AG09319 (cell line): ENCODE measurements at places on chromosomes 5 and 9.
A peak's percentile ranks its signal among the peaks of the same experiment; 100 is the strongest.

GRCh38 chr5:175170899-175171298 is 273.1 kb downstream of the DRD1 start:
- DNase-seq = no peak

- no peak for DNase-seq
Observed at GRCh38 chr9:92385001-92385400, 19.4 kb downstream of the OGN start.

GRCh38 chr5:22238047-22238446 is 615.1 kb downstream of the CDH12 start:
- DNase-seq = no peak

- no peak for DNase-seq
Observed at GRCh38 chr5:67815455-67816391, 399.8 kb upstream of the PIK3R1 start.

GRCh38 chr5:67206929-67207328 is 10.3 kb upstream of the CD180 start:
- no peak for DNase-seq

GRCh38 chr5:54883374-54884194 is 101.8 kb downstream of the ESM1 start:
- no peak for DNase-seq

GRCh38 chr5:2912741-2913140 is 161.3 kb upstream of the IRX2 start:
- no peak for DNase-seq

- DNase-seq = no peak
Observed at GRCh38 chr5:1356873-1357787, 12.2 kb upstream of the CLPTM1L start.

- no peak for DNase-seq
Observed at GRCh38 chr5:137260820-137261695, 238.1 kb downstream of the SPOCK1 start.

- peak; percentile 52 for DNase-seq
Observed at GRCh38 chr9:136372561-136373299, 739 bp downstream of the CARD9 start.

DNA sequence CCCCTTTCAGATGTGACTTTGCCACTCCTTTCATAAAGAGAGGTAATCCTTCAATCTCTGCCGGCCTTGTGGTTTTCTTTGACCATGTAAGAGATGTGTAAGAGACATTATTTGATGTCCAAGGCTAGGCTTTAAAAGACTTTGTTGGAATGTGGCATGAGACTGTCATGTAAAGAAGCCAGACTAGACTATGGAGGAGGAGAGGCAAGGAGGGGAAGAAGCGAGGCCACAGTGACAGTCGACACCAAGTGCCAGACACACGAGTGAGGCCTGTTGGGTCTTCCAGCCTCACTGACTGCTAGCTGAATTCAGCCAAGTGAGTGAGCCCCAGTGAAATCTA is 1013.3 kb downstream of the MAT2B start:
- DNase-seq = no peak

DNA sequence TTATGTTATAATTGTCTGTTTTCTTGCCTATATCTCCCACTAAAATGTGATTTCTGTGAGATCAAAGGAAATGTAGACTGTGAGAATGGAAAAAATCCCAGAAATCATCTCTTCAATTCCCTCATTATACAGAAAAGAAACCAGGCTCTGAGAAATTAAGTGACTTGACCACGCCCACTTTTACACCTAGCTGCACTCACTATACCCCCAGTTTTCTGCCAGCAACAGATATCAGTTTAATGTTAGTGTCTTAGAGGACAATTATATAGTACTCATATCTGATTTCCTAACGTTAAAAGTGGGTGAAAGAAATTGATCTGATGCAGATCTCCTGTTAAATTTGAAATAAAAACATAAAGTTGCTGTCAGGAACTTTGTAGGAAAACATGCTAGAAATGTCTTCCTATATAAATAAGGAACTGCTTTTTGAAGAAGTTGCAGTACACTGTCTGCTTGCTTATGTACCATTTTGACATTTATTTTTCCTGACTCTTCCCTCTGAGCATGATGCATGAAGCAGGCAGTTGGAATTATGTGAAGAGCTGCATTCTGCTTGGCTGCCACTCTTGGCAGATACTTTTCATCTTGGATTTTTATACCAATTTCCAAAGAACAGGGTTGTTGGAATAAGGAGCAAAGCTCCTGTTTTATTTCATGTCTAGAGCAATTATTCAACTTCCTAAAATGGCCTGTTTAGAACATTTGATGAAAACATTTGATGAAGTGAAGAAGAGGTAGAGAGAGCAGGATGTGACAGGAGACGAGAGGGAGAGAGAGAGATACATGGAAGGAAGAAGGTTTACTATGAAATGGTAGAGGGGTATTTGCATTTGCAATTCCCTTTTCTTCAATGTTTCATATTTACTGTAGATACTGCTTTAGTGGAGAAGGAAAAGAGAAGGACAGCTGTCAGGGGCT is 57.3 kb upstream of the RICTOR start:
- no peak for DNase-seq

GRCh38 chr5:23269981-23270380 is 237.4 kb upstream of the PRDM9 start:
- DNase-seq = no peak

- DNase-seq = no peak
Observed at GRCh38 chr9:116891424-116891823, 204.3 kb downstream of the TRIM32 start.

DNA sequence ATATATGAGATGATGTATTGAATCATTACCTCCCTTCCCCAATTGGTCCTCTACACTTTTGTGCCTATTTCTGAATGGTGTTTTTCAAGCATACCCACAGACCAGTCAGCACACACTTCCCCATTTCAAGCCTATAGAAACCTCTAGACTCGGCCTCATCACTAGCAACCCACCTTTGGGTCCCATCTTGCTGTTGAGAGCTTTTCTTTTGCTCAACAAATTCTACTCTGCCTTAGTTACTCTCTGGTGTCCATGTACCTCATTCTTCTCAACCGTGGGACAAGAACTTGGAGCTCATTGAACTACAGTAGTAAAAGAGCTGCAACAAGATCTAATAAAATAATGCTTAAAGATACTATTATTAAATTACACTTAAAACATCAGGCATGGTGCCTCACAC is 49.0 kb upstream of the KDM4C start:
- no peak for DNase-seq

DNA sequence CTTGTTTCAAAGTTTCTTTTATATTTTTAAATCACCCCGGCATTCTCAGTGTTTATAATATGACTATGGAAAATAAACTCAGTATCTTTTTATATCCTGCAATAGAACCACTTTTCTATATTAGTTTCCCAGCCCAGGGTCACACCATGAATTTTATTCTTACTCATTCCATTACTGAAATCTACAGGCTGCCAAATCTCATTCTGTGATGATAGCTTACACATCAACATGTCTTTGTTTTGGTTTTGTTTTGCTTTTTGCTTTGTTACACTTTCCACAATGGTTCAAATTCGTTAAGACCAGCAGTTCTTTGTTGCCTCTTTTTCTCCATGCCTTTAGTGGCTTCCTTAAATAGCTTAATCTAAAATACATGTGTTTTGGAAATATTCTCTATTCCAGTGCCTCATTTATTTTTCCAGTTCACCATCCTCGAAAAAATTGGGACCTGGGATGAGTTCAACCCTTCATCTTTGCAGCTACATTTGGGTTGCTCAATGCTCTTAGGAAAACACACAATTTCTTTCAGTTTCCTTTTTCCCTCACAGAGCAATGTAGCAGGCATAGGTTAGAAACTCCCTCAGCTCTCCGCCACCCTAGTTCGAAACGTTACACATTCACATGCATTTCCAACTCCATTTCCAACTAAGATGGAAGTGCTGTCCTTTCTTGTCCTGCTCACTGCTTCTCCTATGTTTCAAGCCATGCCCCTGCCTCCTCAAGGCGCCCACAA is 1146.3 kb downstream of the MAT2B start:
- no peak for DNase-seq

- DNase-seq = no peak
Observed at GRCh38 chr9:96854651-96855273, 448 bp upstream of the ZNF782 start.

GRCh38 chr5:25975885-25976284 is 1062.5 kb downstream of the CDH9 start:
- no peak for DNase-seq

GRCh38 chr9:129201866-129202265 is 23.8 kb upstream of the IER5L start:
- no peak for DNase-seq

GRCh38 chr9:5263351-5264218 is 32.4 kb downstream of the INSL4 start:
- DNase-seq = no peak

GRCh38 chr5:29930316-29930715 is 1263.2 kb upstream of the CDH6 start:
- no peak for DNase-seq

DNA sequence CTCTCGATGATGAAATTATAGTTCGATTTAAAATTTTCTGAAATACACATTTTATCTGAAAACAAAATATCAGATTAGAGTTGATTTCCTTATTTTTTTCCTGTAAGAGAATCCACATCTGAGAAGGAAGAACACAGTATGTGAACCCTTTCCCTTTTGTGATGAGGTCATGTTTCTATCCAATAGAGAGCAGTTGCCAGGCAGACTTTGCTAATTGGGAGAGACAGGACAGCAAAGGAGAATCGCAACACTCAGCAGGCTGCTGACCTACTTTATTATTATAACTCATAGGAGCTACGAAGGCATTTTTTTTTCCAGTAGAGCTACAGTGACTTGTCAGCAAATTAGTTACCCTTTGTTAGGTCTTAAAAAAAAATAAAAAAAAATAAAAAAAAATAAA is 242.1 kb downstream of the HCN1 start:
- DNase-seq = no peak

DNA sequence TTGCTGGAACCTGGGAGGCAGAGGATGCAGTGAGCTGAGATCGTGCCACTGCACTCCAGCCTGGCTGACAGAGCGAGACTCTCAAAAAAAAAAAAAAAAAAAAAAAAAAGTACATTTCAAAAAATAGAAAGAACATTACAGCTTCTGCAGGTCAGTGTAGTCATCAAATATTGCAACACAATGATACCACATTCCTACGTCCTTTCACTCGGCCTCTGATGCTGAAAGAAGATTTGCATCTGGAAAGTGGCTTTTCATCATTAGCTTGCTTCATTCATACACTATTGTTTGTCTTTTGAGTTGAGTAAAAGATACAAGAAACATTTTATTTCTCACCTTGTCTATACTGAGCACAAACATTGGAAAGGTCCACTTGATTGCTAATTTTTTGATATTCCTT is 59.6 kb upstream of the CPLANE1 start:
- no peak for DNase-seq

- no peak for DNase-seq
Observed at GRCh38 chr9:81915801-81916505, 12.3 kb upstream of the SPATA31D4 start.

DNA sequence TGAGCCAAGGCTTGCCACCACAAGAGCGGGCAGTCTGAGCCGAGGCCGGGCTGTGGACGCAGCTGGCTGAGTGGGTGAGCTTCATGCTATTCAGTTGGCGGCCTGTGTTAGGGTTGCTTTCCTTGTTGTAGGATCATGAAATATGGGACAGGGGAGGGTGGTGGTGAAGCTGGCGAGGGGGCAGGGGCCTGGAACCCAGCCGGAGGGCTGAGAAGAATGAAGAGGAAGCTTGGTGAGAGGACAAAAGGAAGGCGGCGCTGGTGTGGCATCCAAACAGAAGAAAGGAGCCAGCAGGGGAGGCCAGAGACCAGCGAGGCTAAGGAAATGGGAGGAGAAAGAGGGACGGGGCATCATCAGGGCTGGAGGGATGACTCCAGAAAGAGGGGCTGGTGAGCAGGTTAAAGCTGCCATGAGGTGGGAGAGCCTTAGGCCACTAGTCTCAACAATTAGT is 18.3 kb downstream of the RALGPS1 start:
- no peak for DNase-seq
